CD4-positive, alpha-beta T cell treated with Interleukin-1 beta for 1 hour (primary cell): ENCODE measurements at places on chromosomes 12 and 14.

- DNase-seq, result no peak
Measured at GRCh38 chr12:91896286-91897024, 249.2 kb downstream of the BTG1 start.

DNA sequence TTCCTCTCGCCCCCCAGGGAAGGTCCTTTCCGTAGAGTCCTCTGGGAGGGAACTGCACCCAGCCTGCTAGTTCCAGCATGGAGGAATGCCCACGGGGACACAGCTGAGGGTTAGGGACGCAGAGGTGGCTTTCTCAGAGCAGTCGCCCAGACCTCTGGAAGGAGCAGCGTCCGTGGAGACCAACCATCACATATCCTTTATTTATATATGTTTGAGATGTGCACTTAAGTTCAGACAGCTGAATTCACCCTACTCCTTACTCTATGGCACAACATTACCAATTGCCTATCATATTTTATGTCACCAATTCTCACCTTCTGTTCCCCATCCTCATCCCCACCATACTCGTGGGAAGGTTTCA lies 305.6 kb upstream of the DIO3 start:
- no peak for DNase-seq

DNA sequence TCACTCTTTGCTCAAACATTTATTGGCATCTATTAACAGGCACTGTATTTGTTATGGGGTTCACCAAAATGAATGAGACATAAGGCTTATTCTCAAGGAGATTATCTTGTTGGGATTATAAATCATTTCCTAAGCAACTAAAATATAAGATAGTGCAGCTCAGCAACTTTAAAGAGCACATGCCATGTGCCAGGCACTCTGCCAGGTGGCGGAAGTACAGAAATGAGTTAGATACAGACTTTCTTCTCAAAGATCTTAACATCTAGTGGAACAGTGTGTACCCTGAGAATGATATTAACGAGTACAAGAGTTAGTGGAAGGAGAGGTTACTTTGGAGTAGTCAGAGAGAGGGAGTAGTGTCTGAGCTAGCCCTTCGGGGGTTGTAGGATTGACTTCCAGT lies 28.4 kb upstream of the TOMM20L start:
- no peak for DNase-seq

GRCh38 chr12:125861299-125862281 lies 796.4 kb downstream of the AACS start:
- DNase-seq, result no peak

DNA sequence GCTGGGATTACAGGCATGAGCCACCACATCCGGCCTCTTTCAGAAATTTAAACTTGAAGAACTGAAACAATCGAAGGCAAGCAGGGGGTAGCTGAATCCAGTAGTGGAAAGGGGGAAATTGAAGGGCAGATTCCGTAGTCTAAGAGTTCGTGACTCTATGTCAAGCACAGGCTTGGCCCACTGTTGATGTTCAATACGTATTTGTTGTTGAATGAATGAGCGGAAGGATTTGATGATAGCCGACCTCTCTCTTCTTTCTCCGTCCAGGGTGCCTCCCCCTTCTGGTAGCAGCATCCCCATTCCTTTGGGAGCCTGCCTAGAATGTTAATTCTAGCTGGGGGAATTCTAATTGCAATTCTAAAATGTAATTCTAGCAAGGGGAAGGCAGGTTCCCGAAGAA lies 59.8 kb upstream of the MED13L start:
- no peak for DNase-seq

DNA sequence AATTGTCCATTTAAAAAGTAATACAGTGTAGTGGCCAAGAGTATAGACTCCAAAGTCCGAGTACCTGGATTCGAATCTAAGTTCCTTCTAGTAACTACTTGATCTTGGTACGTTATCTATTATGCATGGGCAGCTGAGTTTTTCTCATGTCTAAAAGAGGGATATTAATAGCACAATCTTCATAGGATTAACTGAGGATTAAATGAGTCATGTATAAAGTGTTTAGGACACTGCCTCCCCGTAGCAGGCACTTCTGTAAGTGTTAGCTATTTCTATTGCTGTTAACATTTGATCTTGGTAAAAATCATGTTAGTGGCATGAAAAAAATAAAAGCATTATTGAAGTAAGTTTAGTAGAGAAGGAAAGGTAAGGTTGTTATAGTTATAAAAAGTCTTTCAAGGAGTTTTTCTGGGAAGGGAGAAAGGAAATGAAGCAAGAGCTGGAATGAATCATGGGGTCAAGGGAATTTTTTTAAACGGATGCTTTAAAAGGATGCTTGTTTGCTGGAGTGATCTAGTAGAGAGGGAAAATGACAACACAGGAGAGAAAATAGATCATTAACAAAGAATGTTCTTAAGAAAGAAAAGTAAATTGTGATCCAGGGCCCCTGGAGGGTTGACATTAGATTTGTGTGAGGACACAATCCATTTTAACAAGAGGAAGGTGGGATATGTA lies 502.2 kb upstream of the USP15 start:
- no peak for DNase-seq

DNA sequence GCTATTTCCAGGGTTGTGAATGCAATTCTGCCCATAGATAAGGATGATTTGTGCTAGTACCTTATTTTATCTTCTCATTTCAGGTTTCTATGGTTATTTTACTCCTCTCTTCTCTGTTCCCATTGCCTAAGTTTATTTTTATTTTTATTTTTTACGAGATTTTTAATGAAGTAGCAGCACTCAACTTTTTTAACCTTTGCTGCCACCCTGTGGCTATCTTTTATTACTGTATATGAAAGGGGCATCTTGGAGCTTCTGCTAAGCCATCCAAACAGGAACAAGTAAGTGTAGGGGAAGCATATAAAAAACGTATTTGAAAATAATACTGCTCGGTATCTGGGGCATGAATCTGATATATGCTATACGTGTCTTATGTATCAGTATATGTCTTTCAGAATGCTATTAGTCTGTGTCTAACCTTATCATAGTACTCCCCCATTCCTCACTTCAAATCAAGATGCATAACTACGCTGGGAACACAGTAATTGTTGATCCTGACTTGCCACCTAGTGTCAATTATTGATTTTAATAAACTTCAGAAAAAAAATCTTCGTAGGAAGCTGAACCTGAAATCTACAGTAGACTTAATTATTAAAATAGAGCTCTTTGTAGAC lies 60.3 kb downstream of the KLRG1 start:
- peak; percentile 27 for DNase-seq

DNA sequence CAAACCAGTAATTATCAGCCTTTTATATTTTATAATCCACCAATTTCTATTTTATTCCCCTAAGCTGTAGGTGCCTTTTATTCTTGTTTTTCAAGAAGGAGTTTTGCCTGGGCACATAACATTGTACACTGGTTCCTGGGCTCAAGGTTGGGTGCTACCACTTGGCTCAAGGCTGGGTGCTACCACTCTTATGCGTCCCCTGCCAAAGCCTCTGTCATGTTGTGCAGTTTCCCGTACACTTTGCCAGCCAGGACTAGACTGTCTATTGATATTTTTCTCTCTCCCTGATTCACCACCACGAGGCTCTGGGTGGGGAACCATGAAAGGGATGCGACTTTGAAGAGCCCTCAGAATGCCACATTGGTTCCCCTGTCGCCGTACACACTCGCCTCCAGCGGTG lies 52.5 kb upstream of the VASH1 start:
- DNase-seq, result no peak

DNA sequence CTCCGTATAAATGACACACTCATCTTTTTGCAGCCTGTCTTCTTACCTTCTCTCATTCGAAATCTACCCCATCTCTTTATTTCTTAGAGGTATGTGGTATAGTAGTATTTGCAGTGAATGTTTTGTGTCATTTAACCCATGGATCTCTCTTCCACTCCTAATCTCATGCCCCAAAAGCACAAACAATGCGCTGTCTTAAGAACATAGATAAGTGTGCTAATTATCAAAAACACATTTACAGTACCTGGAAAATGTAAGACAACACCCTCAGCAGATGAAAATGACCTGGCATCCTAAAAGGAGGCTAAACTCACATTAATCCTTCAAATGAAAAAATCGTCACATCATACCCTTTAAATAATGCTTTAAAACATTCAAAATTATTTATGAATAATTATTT lies 10.7 kb downstream of the USP15 start:
- DNase-seq, result no peak

DNA sequence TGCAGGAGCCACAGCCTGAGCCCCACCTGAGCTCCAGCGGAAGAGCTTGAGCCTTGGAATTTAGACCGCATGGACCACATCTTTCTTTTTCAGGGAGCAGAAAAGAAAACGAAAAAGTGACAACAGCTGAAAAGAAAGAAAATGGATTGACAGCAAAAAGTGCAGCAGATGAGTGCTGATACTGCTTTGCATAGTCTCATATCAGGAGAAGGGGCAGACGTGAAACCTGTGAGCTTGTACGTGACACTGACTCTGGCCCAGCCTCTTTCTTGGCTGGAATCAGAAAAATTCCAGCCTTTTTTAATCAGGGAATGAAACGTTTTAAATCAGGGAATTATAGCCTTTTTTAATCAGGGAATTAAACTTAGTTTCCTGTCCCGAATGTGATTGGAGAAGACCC lies 1296.5 kb downstream of the TMEM121 start:
- DNase-seq, result no peak

DNA sequence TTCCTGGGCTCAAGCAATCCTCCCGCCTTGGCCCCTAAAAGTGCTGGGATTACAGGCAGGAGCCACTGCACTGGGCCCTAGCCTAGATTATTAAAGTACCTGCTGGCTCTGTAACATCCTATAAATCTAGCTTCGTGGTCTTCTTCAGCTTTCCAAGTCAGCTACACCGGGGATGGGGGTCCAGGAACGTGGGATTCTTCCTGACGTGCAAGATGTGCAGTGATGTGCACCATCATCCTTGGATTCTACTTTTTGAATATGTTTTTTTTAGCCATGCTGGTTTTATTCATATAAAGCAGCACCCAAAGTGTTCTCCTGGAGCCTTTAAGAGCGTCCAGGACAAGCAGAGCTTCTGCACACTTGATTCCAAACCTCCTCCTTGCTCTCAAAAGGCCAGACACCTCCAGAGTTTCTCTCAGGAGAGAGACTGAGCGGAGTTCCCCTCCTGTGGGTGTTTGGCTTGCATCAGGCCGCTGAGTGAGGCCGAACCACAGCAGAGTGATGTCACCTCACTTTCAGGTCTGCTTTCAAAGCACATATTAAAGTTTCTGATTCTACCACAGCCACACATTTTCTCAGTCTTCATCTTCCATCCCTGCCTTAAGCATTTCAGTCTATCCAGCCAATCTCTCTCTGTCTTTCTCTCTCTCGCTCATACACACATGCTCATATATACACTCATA lies 33.4 kb downstream of the VCPKMT start:
- peak; percentile 88 for DNase-seq

DNA sequence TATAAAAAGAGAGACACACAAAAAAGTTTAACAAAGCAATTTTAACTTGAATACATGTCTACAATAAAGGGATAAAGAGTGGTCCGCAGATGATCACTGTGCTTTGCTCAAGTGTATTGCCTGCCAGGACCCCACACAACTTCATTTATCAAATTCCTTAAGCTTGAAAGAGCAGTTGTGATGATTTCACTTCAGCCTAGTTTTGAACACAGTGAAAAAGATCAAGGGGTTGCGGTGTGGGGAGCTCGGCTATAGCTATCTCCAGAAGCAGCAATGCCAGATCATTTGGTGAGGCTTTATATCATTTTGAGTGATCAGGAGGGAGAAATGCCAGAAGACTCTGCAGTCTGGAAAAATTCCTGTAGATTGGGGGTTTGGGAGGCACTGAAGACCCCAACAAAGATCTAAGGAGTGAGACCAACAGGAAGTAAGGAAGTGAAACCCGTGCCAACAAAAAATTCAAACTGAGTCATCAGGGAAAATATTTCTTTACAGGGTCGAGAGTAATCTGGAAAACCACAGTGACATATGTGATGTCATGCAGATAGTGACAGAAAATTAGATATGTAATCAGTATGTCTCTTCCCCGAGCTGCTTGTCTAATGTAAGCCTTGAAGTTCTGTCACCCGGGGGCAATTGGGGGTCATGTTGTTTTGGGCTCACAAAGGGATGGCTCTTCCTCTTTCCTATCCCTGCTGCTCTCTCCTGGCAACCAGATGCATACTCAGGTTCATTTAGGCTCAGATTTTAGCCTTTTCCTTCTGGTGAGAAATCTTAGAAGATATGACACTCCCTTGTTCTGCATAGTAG lies 221.8 kb downstream of the MSRB3 start:
- no peak for DNase-seq
